LHCN-M2 (cell line): ENCODE measurements at places on chromosomes 16 and 17.

DNA sequence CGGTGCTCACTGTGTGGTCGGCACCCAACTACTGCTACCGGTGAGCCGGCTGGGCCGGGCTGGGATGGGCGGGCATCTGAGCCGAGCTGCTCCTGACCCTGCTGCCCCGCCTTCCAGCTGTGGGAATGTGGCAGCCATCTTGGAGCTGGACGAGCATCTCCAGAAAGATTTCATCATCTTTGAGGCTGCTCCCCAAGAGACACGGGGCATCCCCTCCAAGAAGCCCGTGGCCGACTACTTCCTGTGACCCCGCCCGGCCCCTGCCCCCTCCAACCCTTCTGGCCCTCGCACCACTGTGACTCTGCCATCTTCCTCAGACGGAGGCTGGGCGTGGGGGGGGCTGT is 6.9 kb downstream of the TBX6 start:
- DNase-seq, result no peak

- no peak for DNase-seq
Observed at GRCh38 chr16:26993511-26993910, 73.2 kb upstream of the C16orf82 start.

- no peak for DNase-seq
Observed at GRCh38 chr17:51590071-51590656, 329.8 kb downstream of the UTP18 start.

- no peak for DNase-seq
Observed at GRCh38 chr16:77158293-77158692, 32.7 kb upstream of the MON1B start.

GRCh38 chr17:49187301-49187700 is 23.1 kb downstream of the GNGT2 start:
- no peak for DNase-seq

DNA sequence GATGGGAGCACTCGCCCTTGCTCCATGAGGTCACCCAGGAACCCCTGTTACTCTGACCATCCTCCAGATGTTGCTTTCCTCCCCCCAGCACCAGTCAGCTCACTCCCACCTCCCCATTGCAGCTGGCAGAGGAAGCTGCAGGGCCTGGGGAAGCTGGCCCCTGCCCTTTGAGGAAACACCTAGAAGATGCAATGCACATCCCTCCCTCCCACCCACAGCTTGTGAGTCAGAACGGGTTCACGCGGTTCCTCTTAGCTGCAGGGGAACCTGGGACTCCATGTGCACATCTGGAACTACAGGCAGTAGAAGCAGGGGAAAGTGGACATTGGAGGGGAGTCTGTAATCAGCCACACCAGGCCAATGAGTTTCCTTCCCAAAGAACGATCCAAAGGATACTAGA is 96.9 kb downstream of the KATNIP start:
- DNase-seq, result no peak

DNA sequence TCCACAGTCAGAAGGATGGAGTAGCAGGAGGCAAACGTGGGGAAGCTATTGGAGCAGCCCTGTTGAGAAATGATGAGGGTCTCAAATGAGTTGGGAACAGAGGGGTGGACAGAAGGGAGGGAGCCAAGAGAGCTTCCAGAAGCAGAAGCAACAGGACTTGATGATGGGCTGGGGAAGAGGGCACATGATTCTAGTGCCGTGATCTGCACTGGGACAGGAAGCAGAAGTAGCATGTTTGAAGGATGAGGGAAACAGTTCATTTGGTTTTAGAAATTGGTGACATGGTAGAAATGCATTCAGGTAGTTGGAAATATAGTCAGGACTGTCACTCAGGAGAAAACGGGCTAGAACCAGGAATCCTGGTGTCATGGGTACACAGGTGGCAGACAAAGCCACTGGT is 19.4 kb downstream of the EMP2 start:
- no peak for DNase-seq

GRCh38 chr16:82081264-82081663 is 46.2 kb downstream of the HSD17B2 start:
- DNase-seq, result no peak

DNA sequence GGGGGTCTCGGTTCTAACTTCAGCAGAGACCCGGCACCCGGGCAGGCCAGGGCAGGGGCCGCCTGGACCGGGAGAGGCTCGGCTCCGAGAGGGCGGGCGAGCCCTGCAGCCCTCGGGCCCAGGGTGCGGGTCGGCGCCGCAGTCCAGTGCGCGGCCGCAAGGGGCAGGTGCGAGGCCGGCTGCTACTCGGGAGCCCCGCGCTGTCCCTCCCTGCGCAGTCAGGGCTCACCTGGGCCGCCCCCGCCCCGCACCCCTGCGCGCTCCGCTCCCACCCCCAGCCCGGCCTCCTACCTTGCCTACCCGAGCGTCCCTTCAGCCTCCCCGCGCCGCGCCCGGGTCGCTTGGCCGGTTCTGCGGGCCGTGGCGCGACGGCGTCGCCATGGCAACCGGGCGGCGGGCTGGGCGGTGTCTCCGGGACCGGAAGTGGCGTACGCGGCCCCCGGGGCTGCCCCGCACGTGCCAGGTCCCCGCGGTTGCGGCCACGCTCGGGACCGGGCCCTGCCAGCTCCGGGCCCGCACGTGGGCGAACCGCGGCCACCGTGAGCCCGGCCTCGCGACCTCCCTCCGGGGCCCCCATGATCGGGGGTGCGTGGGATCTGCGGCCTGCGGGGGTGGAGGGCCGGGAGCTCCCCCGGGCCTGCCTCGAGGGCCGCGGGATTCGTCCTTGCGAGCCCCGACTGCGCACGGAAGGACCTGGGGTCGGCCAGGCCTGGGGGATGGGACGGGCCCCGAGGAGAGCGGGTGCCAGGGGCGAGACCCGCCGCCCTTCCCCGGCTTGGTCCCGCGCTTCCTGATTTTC is at the start of gene CYB561:
TSS of gene CYB561 (minus strand) at position 353 of the 799 bp plus-strand sequence. CDS start 8,759 bp downstream, outside the sequence.
- DNase-seq, result peak; percentile 32

- no peak for DNase-seq
Observed at GRCh38 chr17:36923814-36924221, 13.5 kb upstream of the LHX1 start.

- DNase-seq, result peak; percentile 64
Observed at GRCh38 chr16:66930189-66930588, 4.0 kb downstream of the CIAO2B start.

GRCh38 chr16:10210944-10211343 is 28.7 kb upstream of the GRIN2A start:
- DNase-seq, result no peak
